ENCODE measurements at places on chromosomes 5 and 9. TPM values are rescaled to one million over a fixed set of nuclear protein-coding genes. Genes with fewer than 3 reads are reported as not detected.

Gene PDZD2
- total RNA-seq = 8.3 TPM

Gene CDX1
- under 0.01 TPM for total RNA-seq

Gene PFN3
- not detected for total RNA-seq

Gene SLC34A3
- not detected for total RNA-seq

Gene DAB2
- 5.8 TPM for total RNA-seq

Gene ZFP2
- total RNA-seq = 1.5 TPM

Gene PLAC8L1
- 0.43 TPM for total RNA-seq

Gene PCDHB12
- total RNA-seq = not detected

Gene KDM4C
- 20.5 TPM for total RNA-seq

Gene PRDM9
- total RNA-seq = under 0.01 TPM

Gene PAX5
- total RNA-seq = not detected

Gene FBN2
- total RNA-seq = 21.2 TPM

Gene ENC1
- total RNA-seq = 129 TPM

Gene SPINK4
- total RNA-seq = not detected

Gene IFNA21
- not detected for total RNA-seq

Gene TMEM252
- not detected for total RNA-seq

Gene TPRN
- 4.1 TPM for total RNA-seq

Gene ZCCHC7
- total RNA-seq = 15.4 TPM

Gene ITK
- not detected for total RNA-seq

Gene TAF11L5
- total RNA-seq = not detected

Gene DBH
- not detected for total RNA-seq

Gene TBC1D9B
- total RNA-seq = 65.5 TPM

Gene PSD2
- total RNA-seq = not detected

Gene SLC45A2
- not detected for total RNA-seq

Gene PCDHA8
- total RNA-seq = not detected

Gene FOXD4L6
- not detected for total RNA-seq
